T-helper 2 cell treated with Interferon-gamma antibody and Interleukin-4, amounts not matched to agents 100 ng/mL and 5 ng/mL, for 36 hours (primary cell): ENCODE measurements at places on chromosomes 3 and 15. TPM values are rescaled to one million over a fixed set of nuclear protein-coding genes. Genes with fewer than 3 reads are reported as not detected.

The GP5 gene
- 1.0 and 1.1 TPM in 2 replicates for total RNA-seq

The SCAANT1 gene
- total RNA-seq, result not detected in 2 replicates

The PHC3 gene
- total RNA-seq, result 56.0 and 68.9 TPM in 2 replicates

The GABRR3 gene
- 0.05 TPM in 2 replicates for total RNA-seq

The LTK gene
- total RNA-seq, result 1.4 and 1.7 TPM in 2 replicates

The CFAP92 gene
- total RNA-seq, result not detected in 2 replicates

The MCCC1 gene
- 20.7 and 22.3 TPM in 2 replicates for total RNA-seq

The MLH1 gene
- 54.6 and 56.4 TPM in 2 replicates for total RNA-seq

The HDC gene
- total RNA-seq, result 0.32 and 0.45 TPM in 2 replicates

The SEMA3B gene
- total RNA-seq, result 0.30 and 0.57 TPM in 2 replicates

The FAM81A gene
- 1.2 and 1.4 TPM in 2 replicates for total RNA-seq

The PLXNB1 gene
- 1.6 and 1.9 TPM in 2 replicates for total RNA-seq

The MUC4 gene
- total RNA-seq, result 0.34 and 0.39 TPM in 2 replicates

The CRYGS gene
- 5.0 and 5.4 TPM in 2 replicates for total RNA-seq

The THSD4 gene
- not detected in 2 replicates for total RNA-seq

The COL6A5 gene
- total RNA-seq, result not detected in 2 replicates

The CP gene
- total RNA-seq, result not detected in 2 replicates

The SEMA3F gene
- total RNA-seq, result 0.05 and 0.11 TPM in 2 replicates

The CAMKV gene
- not detected in 2 replicates for total RNA-seq

The HIGD2B gene
- 0.16 TPM in 1 of 2 replicates, not detected in the other for total RNA-seq

The ARHGEF26 gene
- 0.09 and 0.41 TPM in 2 replicates for total RNA-seq

The TFRC gene
- 408 and 413 TPM in 2 replicates for total RNA-seq

The GOLGA6L4 gene
- 1.9 and 2.1 TPM in 2 replicates for total RNA-seq

The P3H2 gene
- not detected in 2 replicates for total RNA-seq

The MST1R gene
- 2.1 and 3.2 TPM in 2 replicates for total RNA-seq

The MCTP2 gene
- 47.9 and 53.9 TPM in 2 replicates for total RNA-seq

The GNAT1 gene
- total RNA-seq, result not detected in 2 replicates

The THRB gene
- total RNA-seq, result not detected in 2 replicates

The ANKUB1 gene
- total RNA-seq, result not detected in 2 replicates

The LOXL1 gene
- 0.70 TPM in 2 replicates for total RNA-seq

The MAGEL2 gene
- total RNA-seq, result not detected in 2 replicates

The SPINK8 gene
- not detected in 2 replicates for total RNA-seq

The BCL2A1 gene
- 17.5 and 20.0 TPM in 2 replicates for total RNA-seq

The NAALADL2 gene
- not detected in 2 replicates for total RNA-seq
